ENCODE measurements at places on chromosomes 3 and 15.

- peak; percentile 58 for DNase-seq
Observed at GRCh38 chr3:37243820-37244748, 69.7 kb upstream of the LRRFIP2 start.

DNA sequence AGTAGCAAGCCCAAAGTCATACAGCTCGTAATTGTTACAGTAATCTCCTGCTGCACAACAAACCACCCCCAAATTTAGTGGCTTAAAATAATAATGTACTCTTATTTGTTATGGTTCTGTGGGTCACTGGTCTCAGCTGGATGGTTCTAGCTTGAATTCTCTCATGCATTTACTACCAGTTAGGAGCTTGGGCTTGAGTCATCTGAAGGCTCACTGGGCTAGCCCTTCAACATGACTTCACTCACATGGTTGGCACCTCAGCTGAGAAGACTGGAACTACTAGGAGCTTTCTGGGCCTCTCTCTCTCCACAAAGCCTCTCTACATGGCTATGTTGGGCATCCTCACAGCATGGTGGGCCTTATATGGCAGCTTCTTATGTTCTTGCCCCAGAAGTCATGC lies 12.5 kb downstream of the PCOLCE2 start:
- no peak for DNase-seq

GRCh38 chr15:65680544-65680943 lies 58.8 kb downstream of the SLC24A1 start:
- no peak for DNase-seq

- peak; percentile 95 for DNase-seq
Observed at GRCh38 chr15:60392986-60393790, 4.6 kb downstream of the ANXA2 start.

GRCh38 chr3:42421818-42422796 lies 11.7 kb upstream of the LYZL4 start:
- DNase-seq = no peak

DNA sequence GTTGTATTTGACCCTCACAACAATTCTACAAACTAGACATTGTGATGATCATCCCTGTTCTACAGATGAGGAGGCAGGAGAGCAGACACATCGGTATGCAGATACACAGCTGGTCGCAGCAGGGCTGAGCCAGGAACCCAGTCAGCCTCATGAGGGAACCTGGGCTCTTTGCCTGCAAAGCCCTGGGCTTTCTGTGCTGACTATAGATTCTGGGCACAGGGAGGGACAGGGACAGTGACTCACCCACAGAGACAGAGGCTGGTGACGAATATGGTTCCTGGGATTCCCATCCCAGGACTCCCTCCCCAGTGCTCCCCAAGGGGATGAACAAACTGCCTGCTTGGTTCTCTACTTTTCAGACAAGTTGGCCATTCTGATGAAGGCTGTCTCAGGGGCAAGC lies 3.8 kb upstream of the CAMP start:
- DNase-seq = no peak

DNA sequence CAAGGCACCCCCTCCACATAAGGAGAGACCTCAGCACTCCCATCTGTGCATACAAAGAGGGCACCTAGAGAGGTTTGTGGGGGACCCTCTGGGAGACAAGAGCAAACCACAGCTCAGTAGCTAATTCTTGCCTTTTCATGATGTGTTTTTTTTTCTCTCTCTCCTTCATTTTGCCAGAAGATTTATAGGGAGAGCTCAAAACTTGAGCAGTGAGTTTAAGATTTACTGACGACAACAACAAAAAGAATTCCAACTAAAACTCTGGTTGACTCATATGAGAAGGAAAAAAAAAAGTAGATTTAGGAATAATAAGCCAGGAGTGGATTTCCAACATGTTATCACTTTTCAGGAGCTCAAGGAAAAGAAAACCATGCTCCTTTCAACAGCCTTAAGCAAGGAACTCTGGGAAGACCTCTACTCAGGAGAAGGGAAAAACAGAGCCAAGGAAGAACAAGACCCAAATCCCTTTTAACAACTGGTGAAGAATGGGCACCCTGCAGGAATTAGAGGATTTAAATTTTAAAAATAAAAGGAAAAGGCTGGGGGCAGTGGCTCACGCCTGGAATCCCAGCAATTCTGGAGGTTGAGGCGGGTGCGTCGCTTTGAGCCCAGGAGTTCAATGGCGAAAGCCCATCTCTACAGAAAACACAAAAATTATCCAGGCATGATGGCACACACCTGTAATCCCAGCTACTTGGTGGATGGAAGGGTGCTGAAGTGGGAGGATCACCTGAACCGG lies 58.2 kb upstream of the RAD18 start:
- DNase-seq = no peak

GRCh38 chr15:67761343-67761742 lies 64.0 kb upstream of the SKOR1 start:
- no peak for DNase-seq

GRCh38 chr3:195172039-195172684 lies 98.8 kb downstream of the XXYLT1 start:
- DNase-seq = no peak

DNA sequence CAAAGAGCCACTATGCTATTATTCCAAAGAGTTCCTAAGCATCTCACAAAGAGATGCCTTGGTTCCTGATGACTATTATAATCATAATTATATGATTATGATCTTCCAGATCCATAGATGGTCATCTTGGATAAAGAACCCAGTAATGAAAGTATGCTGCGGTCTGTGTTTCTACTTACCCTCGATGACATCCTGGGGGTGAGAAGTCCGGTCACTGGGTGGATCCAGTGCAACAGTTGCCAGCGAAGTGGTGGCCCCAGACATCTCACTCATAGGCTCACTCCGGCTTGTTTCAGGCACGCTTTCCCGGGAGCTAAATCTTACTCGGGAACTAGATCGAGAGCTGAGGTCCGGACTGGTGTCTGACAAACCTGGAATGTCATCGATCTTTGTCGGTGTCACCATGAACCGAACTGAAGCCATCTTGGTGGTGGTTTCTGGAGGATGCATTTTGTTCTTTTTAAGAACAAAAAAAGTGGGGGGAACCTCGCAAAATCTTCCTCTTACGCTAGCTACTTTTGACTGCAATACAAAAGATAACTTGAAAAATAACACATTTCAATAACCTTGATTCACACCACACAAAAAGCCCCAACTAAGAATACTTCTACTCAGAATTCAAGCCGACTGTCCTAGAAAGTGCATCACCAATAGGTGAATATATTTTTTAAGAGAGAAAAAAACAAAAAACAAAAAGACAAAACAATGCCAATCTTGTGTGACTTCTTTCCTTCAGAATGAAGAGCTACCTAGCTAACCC lies 1.2 kb downstream of the SLC12A6 start:
- no peak for DNase-seq

DNA sequence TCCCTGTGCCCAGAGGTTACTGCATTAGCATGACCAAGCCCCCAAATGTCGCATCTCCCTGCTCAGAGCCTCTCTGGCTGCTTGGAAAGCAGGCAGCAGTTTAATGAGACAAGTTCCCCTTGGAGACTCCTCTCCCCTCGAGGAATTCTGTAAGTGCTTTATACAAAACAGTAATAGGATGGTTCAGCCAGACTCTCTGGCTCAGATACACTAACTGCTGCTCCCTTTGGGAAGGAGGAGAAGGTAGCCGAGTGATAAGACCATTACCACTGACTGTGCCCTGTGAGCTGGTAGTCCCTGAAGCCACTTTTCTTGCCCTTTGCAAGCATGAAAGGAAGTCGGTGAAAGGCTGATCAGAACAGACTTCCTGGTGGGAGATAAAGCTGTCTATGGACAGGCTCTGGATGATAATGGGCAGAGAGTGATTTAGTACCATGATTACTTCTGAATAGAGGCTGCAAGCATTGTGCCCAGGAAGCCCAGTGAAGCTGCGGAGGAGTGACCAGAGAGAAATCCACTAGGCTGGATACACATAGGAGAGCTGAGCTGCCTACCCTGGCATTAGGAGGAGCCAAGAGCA lies 100.8 kb downstream of the SEMA6D start:
- DNase-seq = no peak

DNA sequence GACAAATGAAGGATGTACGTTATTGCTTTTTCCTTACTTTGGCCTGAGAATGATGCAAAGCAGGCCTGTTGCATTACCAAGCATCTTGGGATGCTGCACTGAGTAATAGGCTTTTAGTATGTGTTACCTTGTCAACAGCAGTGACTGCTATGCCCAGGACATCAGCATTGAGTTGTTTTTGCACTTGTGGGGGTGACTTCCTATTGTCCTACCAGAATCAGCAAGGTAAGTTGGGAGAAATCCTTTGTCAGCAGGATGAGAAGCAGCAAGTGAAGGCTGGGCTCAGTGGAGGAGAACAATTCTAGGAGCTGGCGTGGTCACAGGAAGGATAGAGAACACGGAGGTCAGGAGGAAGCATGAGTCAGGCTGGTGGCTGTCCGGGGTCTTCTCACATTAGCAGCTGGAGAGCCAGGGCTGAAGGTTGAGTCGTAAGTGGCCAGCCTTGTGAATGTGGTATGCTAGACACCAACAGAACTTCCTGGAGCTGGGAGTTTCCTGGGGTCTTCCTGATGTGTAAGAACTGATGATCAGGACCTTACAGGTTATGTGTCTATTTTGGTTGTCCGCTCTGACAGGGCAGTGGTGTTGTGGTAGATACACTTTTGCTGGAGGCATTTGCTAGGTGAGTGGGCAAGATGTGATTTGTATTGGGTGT lies 142.7 kb downstream of the FNDC3B start:
- DNase-seq = peak; percentile 18

DNA sequence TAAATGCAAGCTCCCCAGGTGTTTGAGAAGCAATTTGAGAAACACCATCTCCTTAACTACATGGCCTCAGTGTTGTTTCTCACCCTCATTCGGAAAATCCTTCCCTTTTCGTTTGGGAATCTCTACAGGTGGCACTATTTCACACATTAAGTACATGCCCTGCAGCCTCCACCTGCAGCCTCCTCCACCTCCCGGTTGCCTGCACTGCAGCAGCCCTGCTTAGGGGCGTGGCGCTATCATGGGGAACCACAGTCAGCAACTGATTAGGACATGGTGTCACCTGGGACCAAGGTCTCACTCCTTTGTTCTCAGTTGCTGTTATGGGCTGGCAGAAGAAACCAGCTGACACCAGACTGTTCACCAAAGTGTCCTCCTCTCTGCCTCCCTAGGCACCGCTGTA lies 11.7 kb upstream of the ZNF774 start:
- DNase-seq = no peak

Measured in SJSA1 (cell line).